Hematopoietic multipotent progenitor cell treated with erythropoietin and hydrocortisone succinate and interleukin-3 and kit ligand, for 4 days (in vitro differentiated cells): ENCODE measurements at places on chromosomes 12 and 14.

DNA sequence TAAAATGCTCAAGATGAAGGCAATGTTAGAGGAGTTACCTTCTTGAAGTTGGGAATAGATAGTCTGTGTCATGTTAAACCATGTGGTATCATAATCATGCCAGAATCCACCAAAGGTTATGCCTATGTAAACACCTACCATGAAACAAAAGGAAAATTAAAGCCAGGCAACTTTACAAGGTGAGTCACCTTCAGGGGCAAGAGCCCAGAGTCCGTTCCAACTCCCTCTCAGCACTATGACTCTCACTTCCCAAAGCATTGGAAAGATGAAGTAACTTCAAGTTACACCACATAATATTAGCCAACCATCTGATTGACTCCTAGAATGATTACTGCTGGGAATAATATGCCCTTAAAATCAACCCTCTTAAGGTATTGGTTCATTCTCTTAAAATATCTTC lies 38.5 kb downstream of the CATSPERB start:
- no peak for DNase-seq

DNA sequence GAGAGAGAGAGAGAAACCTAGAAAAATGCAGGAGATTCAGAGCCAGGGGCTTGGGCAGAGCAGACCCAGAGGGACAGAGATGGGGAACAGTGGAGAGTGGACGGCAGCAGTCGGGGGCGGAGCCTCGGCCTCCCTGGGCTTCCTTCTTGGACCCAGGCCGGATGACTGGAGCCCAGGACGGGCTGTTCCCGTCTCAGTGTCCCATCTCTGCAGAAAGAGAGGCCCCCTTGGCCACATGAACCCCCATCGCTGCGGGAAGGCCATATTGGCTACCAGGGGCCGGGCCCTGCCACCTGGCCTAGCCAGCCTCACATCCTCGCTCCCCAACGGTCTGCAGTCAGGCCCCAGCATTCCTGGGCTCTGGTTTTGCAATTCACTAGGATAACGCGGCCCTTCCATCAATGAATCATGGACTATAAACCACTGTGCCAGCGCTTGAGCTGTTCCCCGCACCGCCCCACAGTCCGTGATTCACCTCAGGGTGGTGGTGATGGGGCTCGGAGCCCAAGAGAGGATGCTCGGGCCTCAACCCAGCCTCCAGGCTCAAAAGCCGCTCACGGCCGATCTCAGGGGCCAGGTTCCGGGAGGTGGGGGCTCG lies 116.5 kb downstream of the RFLNA start:
- no peak for DNase-seq

DNA sequence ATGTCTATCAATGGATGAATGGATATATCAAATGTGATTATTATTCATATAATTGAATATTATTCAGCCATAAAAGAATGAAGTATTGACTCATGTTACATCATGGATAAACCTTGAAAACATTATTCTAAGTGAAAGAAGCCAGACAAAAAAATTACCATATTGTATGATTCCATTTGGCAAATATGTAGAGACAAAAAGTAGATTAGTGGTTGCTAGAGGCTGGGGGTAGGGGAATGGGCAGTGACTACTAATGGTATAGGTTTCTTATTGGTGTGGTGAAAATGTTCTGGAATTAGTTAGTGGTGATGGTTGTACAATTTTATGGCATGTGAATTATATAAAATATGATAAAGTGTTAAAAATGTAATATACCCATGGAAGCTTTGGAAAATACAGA lies 31.8 kb upstream of the GNS start:
- DNase-seq: no peak

DNA sequence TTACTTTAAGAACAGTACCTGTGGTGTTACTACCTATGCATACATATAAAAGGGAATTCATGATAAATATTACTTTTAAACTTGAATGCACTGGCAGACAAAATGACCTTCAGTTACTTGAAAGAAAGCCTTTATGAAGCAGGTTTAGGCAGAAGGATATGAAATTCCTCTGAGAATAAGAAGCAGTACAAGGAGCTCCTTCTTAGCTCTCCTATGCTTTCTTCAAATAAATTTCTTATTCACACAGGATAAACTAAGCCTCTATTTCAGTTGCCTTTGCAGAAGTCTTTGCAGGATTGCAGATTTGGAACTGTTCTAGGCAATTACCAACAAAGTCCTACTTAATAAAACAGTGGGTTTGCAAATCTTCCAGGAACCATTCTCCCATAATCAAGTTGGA lies 1.0 kb downstream of the EPYC start:
- DNase-seq: no peak

DNA sequence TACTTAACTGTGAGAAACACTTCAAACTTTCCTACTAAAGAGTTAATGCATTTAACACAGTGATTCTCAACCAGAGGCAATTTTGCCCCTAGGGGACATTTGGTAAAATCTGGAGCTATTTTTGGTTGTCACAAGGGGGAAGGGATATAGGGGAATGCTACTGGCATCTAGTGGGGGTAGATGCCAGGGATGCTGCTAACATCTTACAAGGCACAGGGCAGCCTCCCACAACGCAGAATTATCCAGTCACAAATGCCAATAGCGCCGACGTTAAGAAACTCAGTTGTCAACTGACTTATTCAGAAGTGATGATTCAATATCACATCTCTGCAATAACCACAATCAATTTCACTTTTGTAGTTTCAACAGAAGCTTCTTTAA lies 2.0 kb downstream of the EEA1 start:
- peak; percentile 71 for DNase-seq

- DNase-seq: no peak
These were observed 38.4 kb upstream of the DDX11 start for GRCh38 chr12:31035226-31035625.

GRCh38 chr14:94571395-94571794 lies 9.8 kb upstream of the SERPINA5 start:
- no peak for DNase-seq

GRCh38 chr14:95440496-95440895 lies 76.0 kb downstream of the SYNE3 start:
- DNase-seq: no peak

GRCh38 chr12:88371416-88372183 lies 208.7 kb downstream of the KITLG start:
- DNase-seq: no peak

GRCh38 chr12:108853981-108854446 lies 3.4 kb downstream of the SSH1 start:
- DNase-seq: peak; percentile 66

- no peak for DNase-seq
These were observed 12.2 kb upstream of the NID2 start for GRCh38 chr14:52080808-52081755.

GRCh38 chr12:95700316-95700785 lies 90.2 kb downstream of the NTN4 start:
- DNase-seq: no peak

GRCh38 chr12:103841690-103842584 lies 903 bp upstream of the NT5DC3 start:
- DNase-seq: peak; percentile 70

DNA sequence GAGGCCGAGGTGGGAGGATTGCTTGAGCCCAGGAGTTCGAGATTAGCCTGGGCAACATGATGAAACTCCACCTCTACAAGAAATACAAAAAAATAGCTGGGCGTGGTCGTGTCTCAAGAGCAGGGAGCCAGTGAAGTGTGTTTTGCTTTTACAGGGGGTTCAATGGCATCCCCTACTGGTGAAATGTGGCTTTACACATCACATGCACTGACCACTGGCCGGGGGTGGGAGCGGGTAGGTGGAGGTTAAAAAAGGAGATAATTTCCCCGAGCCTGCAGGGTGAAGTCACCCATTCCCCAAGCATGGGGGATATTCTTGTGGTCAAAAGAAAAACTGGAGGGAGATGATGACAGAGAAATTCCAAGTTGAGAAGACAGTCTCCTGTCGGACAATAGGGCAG lies 63.6 kb upstream of the PWP1 start:
- peak; percentile 36 for DNase-seq

DNA sequence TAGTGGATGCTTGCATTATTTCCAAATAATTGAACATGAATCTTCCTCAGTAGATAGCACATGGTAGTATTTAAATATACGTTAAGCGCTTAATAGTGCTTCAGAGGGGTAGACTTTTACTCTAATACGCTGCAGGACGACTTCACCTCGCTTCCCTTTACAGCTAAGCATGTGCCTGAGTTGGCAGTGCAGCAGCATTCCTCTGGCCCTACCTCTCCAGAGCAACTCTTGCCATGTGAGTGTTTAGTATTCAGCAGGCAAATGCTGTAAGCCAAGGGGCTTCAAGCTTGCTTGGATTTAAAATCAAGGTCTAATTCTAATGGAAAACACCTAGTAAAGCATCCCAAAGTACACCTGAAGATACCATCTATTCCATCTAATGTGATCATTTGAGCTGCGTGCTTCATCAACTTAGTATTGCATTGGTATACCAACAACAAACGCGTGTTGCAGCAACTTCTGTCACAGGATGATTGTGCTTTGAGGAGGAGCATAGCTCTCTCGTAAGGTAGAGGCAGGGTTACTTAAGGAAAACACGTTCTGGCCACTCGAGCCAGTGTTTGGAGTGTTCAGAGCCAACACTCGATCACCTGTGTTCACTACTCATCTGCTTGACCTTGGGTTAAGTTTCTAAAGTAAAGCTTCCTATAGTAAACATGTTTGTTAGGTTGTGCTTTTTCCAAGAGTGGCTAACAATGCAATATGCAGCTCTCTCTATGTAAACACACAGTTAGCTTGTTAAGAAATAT lies 60.6 kb downstream of the PIWIL1 start:
- DNase-seq: no peak

DNA sequence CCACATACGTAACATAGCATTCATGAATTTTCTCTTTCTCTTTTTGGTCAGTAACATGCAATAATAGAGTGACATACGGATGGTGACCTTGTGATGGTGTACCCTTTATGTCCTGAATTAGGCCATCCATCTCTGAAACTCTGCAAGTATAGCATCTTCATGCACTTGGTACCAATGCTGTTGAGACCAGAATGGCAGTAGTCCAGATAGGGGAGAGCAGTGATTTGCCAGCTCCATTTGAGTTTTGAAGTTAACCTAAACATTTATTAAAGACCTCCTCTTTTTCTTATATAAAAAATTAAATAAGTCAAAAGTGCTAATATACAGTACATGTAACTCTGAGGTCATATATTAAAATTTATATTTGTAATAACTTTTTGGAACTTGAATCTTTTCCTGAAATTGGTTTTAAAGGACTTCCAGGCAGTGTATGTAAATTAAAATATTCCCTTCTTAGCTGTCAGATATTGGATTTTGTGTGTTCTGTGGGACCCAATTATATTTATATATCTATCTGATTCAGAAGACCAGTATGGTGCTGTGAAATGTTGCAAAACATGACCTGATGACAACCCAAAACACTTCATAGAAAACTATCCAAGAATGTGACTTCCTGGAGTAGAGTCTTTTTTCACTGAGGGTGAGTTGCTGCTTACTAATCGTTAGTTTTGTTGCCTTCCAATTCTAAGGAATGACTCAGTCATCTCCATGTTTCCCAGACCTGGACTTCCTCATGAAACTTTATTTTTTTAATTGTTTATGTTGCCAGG lies 3.5 kb downstream of the ELK3 start:
- DNase-seq: no peak

GRCh38 chr12:63967358-63968145 lies 123.1 kb downstream of the SRGAP1 start:
- no peak for DNase-seq

- DNase-seq: no peak
These were observed 53.7 kb upstream of the OTOGL start for GRCh38 chr12:80045594-80045993.

DNA sequence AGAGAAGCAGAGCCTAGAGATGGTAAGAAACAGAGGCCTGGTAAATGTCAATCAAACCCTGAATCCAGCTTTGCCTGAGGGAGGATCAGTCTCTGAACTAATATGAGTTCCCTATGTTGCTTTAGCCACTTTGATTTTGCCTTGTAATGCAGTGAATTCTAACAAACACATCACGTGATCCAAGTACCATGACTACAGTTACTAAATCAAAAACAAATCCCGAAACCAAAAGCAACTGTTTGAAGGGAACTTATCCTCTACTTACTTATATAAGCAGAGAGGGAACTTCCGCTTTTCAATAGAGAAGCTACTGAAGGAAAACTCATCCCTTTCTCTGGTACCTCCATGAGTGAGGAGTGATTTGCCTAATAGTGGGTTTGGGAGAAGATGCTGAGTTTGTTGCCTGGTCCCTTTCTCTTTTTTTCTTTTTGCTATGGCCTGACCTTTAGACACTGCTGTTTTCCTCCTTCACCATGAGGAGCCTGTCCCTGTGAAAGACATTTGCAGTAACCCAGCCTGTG lies 7.7 kb upstream of the PPTC7 start:
- DNase-seq: peak; percentile 85

DNA sequence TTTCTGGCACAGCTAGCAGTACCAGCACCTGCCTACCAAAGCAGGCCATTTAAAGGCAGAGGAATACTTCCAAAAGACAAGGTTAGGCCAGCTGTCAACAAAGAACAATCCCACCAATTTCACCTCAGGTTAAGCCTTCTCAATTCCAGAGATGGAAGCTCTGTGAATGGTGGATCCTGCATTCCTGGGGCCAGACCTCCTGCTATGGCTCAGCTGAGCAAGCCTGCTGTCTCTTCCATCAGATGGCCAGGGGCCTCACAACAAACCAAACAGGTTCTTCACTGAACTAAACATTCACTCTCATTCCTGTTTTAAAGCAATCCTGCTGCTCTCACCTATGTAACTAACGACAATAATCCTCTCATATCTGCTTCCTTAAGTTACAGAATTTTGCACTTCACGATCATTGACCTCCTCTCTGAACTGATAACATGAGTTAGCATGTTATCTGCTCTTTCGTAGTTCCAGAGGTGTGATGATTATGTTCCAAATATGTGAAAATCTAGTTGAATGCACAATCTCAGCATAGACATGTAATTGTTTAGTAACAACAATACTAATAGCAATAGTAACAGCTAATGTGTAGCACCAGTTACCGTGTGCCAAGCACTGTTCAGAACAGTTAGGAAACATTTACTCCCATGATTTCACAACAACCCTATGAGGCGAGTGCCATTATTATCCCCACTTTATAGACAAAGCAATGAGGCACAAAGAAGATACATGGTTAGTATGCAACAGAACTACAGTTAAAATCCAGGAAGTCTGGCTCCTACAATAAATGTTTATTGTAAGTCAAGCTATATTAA lies 73.2 kb downstream of the SLC2A13 start:
- DNase-seq: no peak
